ENCODE measurements at places on chromosomes 6 and 20.

DNA sequence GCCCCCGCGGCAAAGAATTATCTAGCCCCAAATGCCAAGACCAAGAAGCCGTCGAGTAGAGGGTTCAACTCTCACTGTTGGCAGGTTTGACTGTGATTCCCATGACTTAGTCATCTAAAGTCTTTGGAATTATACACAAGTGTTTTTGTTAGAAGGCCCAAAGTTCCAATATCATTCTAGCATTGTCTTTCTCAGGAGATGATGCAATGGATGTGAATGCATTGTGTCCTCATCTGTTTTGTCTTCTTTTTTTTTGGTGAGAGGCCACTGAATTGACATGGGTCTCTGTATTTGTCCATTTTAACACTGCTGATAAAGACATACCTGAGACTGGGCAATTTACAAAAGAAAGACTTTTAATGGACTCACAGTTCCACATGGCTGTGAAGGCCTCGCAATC is 290.5 kb upstream of the ZFP64 start:
- DNase-seq: no peak

DNA sequence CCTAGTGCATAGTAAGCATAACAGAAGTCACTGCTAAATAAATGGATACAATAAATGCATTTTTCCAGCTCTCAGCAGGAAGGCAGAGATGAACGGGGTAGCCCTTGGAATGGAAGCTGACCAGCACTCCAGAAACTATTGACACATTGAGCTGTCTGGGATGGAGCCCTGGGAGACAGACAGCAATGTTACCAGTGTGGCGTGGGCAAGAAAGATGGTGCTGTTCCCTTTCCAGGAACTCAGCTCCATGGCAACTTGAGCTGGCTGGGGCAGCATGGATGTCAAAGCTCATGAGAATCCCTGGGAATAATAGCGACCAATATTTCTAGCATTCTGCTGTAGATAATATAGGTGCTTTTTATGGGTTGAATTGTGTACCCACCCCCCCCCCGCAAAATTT is 104.3 kb upstream of the PTPRT start:
- DNase-seq: no peak

DNA sequence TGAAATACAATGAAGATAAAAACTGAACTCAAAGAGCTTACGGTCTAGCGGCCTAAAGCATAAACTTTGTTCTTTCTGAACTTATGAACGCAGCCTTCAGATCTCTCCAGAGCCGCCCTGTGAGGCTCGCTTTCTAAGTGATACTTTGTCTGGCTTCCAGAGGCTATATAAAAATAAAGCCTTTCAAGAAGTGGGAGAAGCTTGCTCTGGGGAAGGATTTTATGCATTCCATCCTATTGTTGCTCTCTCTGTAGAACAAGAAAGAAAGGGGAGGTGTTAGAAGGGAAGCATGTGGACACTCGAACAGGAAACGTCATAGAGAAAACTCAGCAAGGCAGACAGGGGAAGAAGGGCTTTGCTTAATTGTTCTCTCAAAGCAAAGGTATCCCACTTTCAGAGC is 77.0 kb downstream of the TBX18 start:
- DNase-seq: no peak

- no peak for DNase-seq
Observed at GRCh38 chr6:33455051-33455450, 675 bp downstream of the ZBTB9 start.

Measured in Right ventricle myocardium inferior (tissue), 1 donor.